ENCODE measurements at places on chromosomes 7 and 10.

DNA sequence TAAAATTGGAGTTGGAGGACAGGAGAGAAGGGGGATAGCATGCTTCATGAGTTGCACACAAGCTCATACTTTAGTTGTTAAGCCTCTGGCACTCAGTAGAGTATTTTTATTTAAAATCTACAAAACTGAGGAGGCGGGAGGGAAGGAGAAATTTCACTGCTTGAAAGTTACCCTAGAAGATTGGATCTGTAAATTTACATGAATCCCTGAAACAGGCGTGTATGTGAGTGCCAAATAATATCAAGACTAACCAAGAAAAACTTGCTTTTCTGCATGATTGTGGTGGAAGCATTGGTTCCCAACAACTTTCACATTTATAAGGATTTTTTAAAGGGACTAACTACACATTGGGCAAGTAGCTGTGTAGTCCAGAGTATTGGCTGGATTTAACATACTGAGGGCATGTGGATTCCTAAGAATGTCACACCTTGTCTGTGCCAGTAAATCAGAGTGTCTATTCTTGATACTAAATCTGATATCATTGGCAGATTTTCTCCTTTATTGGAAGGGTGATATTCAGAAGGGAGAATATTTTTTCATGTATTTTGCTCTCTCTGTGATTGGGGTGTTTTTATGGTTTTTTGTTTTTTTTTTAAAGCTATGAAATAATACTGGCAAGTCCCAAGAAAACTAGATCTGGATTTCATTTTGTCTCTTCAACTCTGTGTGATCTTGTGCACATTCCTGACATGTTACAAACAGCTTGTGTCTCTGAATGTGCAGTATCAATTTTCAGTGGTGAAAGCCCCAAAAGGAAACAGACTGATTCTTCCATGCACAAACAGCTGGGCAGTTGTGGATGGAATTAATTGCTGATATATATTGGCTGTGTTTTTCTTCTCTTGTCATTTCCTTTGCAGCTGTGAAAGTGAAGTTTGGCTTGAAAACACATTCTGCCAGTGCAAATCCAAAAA is 67.2 kb downstream of the ADD3 start:
- peak; percentile 93 for DNase-seq

DNA sequence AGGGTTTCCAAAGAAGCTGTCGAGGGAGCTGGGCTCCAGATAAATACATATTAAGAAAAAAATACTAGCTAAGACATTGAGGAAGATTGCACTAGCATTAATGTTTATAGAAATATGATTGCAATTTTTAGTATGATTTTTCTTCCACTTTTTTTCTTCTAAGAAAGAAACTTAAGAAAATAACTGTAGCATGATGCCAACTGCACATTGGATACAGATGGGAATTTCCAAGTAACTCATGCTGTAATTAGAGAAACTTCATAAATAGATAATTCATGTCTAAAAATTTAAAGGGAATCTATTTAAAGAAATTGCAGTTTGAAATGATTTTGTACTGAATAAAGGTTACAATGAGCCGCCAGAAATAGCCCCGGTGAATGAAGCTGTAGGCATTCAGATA is 119.4 kb downstream of the POLR1F start:
- no peak for DNase-seq

DNA sequence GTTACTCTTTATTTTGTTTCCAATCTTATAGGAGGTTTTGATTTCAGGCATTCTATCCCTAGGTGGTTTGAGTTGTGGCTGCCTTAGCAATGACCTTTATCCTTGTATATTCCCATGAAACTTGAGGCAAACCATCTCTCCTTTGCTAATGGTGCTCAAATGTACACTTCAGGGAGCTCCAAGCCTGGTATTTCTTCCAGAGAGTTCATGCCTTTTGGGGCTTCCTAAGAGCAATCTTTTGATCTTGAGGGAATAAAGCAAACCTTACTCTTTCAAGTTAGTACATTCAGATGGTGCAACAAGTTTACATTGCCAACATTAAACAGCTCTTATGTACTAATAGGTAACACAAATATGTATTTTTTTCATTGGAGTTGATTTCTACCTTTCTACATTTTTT is 3.4 kb upstream of the GNAT3 start:
- no peak for DNase-seq

DNA sequence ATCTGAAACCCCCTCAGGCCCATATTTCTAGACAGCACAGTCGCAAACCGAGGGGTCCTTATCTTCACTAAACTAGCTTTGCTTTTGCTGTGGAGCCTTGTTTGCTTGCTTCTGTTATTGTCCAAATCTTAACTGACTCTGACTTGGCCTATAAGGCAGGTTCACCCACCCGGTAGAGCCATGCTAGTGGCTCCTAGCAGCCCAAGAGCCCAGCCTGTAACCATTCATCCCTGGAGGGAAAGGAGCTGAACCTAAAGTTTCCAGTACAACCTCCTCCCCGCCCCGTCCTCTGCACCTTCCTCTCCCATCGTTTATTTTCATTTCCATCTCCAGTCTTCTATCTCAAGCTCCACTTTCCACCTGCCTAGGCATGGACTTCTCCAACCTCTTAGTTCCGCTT is 345.7 kb downstream of the PTPRN2 start:
- no peak for DNase-seq

DNA sequence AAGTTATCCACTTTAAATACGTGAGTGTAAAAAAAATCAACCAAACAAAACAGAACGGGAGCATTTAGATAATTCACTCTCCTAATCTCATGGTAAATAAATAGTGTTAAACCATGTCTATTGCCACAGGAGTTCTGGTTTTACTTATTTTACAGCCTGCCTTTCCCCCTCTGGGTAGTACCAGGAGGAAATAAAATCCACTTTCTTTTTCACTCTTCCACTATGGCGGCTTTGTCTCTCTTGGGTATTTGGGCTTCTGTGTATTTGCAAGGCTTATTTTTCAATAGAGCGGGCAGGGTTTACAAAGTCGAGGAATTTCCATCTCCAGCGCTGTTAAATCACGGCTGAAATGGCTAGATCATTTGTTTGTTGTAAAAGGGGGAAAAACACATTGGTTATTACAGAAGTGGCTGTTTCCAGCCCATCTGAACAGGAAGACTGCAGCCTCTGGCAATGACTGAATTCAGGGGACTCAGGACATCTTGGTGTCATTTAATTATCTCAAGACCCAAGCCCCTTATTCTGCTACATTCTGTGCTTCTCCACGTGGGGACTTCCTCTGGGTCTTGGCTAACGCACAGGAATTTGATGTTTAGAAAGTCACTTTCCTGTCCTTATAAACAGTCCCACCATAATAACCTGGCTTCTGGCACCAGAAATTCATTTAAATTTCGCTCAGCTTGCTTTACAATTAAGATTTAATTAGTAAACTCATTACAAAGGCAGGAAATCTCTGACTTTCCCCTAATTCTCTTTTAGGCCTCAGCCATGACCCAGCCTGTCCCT is 323.9 kb downstream of the GATA3 start:
- no peak for DNase-seq

GRCh38 chr10:71811351-71811750 is 38.0 kb upstream of the VSIR start:
- DNase-seq = no peak

GRCh38 chr7:92667816-92668535 is 77.8 kb upstream of the FAM133B start:
- DNase-seq = peak; percentile 33

DNA sequence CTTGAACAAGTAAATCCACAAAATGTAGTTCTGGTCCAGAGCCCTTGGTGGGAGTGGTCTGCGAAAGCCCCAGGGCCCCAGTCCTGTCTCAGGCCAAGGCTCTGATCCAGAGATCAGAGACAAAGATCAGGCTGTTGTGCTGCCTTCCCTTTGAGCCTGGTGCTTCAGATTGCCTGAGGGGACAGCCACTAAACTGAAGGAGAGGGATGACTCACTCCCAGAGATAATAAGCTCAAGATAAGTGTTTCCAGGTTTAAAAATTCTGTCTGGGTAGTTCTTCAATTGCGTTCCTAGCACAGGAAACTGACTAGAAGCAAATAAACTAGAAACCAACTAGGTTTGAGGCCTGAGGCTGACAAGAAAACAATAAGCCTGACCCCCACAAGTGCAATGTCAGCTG is 190.2 kb downstream of the RAMP3 start:
- DNase-seq = peak; percentile 6

DNA sequence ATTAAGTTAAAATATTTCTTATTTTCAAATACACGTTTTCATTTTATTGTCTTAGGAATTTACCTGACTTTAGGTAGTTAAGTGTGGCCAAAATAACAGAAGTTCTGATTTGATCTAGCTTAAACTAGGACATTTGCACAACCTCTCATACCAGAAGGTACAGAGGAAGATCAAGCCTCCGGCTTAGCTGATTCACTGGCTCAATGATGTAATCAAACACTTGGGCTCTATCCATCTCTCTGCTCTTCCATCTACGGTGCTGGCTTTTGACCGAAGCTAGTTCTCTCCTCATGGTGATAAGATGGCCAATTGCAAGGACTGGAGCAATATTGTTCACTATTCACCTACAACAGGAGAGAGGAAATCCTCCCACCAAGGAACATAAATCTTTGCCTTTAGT is 12.2 kb upstream of the HYCC1 start:
- DNase-seq = peak; percentile 71

GRCh38 chr7:124893140-124893827 is 36.3 kb downstream of the POT1 start:
- no peak for DNase-seq

DNA sequence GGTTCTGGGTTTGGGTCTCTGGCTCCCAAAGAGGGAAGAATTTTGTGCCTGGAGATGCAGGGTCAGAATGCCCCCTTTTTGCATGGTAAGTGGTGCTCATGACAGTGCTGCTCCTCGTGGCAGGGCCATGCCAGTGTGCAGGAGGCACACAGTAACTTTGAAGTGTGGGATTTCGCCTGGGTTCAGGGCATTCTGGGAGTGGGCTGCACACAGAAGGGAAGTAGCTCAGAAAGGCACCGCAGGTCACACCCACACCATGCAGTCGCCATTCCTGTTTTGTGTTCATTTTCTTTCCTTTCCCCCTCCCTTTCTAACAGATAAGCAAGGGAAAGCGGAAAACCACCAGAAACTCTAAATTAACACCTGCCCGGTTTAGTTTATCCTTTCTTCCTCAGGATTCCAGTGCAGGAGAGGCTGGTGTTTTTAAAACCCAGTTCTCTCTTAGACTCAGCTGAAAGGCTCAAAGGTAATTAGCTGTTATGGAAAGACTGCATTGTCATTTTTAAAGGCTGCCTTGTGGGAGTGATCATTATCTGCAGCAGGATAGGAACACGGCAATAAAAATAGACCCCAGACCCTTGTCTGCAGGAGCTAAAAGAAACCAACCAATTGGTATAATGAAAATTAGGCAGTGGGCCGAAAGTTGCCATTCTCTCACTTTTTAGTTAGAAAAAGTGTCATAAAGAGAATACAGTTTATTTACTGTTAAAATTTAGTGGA is 50.2 kb downstream of the EEPD1 start:
- no peak for DNase-seq

DNA sequence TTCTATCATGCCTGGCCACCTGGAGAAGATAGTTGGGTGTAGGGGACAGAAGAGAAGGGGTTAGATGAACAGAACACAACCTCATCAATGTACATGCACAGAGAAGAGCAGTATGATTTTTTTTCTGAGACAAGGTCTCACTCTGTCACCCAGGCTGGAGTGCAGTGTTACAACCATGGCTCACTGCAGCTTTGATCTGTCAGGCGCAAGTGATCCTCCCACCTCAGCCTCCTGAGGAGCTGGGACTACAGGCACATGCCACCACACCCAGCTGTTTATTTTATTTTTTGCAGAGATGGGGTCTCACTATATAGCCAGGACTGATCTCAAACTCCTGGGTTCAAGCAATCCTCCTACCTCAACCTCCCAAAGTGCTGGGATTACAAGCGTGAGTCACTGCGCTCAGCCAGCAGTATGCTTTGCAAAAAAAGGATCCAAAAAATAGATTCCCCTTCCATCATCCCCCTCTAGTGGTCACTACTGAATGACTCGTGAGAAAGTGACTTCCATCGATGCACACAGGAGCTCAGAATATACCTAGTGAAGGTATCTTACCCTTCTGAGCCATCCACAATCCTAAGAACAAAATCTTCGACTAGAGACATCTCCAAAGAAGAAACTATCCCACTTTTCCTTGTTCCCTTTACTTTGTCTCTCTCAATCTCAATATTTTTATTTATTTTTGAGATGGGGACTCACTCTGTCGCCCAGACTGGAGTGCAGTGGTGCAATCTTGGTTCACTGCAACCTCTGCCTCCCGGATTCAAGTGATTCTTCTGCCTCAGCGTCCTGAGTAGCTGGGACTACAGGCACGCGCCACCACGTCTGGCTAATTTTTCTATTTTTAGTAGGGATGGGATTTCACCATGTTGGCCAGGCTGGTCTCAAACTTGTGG is 21.0 kb downstream of the ZCWPW1 start:
- peak; percentile 82 for DNase-seq

- DNase-seq = peak; percentile 93
Observed at GRCh38 chr7:108079648-108080591, 50.2 kb downstream of the LAMB4 start.

DNA sequence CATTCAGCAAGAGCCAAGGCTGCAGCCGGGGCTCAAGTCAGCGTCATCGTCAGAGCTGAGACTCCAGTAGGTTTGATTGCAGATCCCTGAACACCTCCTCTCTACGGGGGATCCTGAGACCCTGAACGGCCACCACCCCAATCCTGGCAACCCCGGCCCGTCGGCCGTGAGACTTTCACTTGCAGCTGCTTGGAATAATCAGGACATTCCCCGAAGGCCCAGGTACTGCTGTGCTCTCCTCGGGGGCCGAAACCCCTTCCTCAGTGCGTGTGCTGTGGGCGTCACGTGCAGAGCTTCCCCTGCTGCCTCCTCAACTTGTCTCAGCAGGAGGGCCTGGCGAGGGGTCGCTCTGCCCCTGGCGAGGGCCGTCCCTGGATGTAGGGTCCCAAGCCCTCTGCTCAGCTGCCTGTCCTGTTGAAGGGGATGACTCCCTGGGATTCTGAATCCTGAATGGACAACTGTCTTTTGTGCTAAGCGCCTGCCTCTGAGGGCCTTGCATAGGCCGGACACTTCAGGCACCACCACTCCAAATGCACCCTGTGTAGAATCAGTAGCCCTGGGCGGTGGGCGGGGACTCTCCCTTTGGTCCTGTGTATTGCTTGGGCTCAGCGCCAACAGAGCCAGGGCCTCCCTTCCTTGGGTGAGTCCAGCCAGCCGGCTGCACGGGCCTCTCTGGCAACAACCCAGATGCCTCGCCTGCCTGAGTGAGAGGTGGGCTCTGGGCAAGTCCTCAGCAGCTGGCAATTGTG is 63.8 kb upstream of the EBF3 start:
- DNase-seq = no peak

DNA sequence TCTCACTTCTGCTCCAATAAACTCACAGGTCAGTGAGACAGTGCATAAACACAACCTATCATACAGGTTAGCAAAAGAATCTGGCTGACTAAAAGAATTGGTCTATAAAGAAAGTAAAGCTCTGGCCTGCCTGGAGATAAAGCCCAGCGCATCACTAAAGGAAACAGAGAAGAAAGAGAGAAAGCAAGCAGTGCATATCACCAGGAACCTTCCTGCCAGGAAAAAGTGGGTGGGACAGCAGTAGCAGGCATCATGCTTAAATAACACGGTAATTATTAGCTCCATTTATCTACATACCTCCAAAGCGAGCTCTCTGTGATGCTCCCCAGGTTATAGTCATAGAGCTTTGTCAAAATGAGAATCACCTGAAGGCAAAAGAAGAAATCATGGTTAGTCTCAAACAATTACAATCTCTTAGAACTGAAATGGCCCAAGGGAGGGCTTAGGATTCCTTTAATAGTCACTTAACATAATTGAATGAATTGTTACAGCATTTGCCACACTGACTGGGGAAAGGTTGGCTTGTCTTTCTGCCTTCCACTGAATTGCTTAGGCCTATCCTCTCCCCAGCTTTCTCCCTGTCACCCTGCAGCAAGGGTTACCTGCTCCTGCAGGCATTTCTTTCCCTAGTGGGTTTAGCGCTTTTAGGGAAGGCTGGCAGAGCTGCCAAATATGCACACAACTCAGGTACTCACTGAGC is 208.1 kb downstream of the SORCS1 start:
- DNase-seq = no peak

Measured in fibroblast of mammary gland (primary cell).